ENCODE measurements at places on chromosomes 3 and 15.

DNA sequence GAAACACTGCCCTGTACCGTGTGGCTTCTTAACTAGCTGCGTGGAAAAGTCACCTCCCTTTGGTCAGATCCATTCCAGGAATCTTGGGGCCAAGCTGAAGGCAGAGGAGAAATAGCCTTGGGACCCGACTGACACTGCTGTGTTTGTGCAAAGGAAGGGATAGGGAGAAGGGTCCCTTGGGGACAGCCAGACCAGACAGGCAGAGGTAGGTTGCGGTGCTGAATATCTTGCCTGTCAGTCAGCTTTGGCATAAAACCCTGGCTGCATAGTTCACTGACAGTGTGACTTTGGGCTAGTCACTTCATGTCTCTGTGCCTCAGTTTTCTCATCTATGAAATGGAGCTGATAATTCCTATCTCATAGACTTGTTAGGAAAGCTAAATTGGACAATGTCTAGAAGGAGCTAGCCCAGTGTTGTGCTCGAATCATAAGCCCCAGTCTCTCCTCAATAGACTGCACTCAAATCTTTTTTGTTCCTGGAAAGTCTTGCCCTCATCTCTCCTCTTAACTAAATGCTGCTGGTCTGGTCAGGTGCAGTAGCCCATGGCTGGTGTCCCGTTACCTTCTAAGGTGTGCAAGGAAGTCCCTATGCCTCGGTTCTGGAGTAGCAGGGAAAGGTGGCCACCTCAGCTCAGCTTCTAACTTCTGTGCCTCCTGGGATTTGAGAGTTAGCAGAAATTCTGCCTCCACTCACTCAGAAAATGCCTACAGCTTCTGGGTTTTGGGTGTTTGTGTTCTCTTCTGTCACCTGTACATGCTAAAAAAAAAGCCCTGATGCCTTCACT, 25.8 kb downstream of the FGD5 start:
- DNase-seq, result no peak

DNA sequence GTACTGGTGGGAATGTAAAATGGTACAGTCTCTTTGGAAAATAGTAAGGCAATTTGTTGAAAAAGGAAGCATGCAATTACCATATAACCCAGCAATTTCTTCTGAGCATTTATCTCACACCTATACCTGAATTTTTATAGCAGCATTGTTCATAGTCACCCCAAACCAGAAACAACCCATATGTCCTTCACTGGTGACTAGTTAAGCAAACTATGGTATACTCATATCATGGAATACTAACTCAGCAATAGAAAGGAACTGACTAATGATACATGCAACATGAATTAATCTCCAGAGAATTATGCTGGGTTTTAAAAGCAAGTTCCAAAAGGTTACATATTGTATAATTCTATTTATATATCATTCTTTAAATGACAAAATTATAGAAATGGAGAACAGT, 60.2 kb downstream of the TRAT1 start:
- DNase-seq, result no peak

GRCh38 chr3:17979911-17980310, 237.5 kb upstream of the TBC1D5 start:
- DNase-seq, result no peak

DNA sequence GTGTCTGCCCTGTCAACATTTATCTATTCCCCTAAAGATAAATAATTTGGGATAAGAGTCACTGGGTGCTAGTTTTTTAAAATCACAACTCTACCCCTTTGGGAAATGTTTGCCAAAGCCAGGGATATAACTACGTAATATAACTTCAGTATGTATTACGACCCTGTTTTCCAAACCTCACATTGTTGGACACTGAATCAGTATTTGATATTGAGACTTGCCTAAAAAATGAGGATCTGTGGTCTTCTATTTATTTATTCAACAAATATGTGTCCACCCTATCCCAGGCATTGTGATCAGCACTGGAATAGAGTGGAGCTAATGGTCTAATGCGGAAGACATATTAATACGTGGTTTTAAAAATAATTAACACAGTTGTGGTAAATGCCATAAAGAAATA, 4.5 kb upstream of the MGA start:
- DNase-seq, result no peak

GRCh38 chr15:49088996-49089395, 42.8 kb upstream of the SECISBP2L start:
- DNase-seq, result no peak

DNA sequence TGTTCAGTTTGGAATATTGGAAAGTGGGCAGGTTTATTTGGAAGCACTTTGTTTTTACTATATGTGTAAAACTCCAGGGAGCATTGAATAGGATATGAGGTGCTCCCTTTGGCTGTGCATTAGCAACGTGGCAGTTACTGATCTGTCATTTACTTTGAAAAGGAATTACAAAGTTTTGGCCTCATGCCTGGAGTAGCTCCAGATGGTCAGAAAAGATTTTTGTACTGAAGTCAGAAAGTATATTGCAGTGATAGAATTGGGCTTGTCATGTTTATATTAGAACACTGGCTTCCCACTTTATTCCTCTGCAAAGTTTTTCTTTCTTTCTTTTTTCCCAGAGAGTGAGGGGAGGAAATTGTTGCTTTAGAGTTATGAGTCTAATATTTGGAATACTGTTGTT, 26.1 kb downstream of the FNDC3B start:
- no peak for DNase-seq

DNA sequence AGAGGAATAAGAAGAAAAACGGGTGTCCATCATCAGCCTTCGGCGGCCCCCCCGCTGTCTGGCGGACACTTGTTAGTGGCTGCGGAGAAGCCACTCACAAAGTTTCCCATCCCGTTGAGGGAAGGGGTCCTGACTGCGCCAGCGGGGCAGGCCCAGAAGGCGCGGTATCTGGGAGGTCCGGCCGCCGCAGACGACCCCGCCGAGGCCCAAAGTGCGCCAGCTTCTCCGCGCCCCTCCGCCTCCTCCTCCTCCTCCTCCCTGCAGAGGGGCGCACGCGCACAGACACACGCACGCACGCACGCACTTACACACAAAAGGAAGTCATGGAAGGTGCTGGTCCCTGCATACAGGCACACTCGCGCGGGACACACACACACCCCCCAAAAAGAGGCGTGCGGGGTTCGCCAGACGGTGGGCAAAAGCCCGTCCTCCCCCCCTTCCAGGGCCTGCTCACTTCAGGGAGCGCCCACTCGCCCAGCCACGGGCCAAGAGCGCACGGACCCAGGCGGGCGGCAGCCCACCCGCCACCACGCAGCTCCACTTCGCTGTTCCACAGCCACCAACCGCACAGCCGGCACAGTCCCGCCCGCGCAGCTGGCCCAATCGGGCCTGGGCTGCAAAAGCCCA, 18.0 kb downstream of the ZNF148 start:
- peak; percentile 69 for DNase-seq

- peak; percentile 72 for DNase-seq
Observed at GRCh38 chr15:52124270-52124880, 11.8 kb upstream of the BCL2L10 start.

DNA sequence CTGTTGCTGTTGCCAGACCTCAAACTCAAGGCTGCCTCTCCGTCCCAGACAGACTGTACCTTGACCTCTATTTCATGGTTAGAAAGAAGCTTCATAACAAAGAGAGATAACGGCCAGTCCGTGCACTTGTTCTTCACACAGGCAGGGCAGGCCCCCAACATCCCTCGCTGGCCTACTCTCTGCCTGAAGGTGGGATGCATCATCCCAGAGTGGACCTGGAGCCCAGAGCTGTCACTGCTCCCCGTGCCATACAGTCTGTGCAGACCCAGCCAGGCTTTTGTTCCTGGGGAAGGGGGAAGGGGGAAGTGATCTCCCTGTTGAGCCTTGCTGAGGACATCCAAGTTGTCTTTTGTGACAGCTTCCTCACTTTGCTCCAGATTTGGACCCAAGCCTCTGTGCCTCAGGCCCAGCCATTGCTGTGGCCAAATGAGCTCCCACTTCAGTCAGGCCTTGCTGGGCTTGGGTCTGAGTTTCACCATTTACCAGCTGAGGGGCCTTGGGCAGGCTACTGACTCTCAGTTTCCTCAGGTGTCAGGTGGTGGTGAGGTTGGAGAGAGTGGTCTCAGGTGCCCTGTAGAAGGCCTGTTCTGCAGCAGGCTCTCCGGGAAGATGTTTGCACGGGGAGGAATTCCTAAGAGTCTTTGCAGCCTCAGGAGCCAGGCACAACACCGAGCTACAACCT, 141.6 kb downstream of the DNAJB8 start:
- peak; percentile 37 for DNase-seq

- DNase-seq, result no peak
Observed at GRCh38 chr15:100570275-100570674, 31.7 kb downstream of the LINS1 start.

DNA sequence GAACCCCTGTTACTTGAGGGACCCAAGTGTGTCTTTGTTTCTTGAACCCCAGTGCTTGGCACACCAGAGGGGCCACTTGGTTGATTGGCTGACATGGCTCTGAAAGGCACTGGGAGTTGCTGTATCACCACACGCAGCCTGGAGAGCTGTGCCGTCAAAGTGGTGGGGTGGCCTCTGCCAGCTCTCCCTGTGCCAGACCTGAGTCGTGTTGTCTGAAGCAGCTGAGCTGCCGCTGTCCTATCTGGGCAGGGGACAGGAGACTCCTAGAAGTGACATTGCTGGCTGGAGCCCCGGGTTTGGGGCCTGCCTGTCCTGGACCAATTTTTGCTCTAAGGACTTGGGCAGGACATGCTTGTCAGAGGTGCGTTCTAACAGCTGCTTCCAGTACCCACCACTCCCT, 5.5 kb upstream of the SNX22 start:
- no peak for DNase-seq

GRCh38 chr3:28087591-28087990, 153.8 kb upstream of the CMC1 start:
- no peak for DNase-seq
